ENCODE measurements at places on chromosomes 4 and X. TPM values are rescaled to one million over a fixed set of nuclear protein-coding genes. Genes with fewer than 3 reads are reported as not detected.

The GPC3 gene
- 0.11 TPM for total RNA-seq

The NEXMIF gene
- total RNA-seq = not detected

The SLC16A2 gene
- 26.4 TPM for total RNA-seq

The GLOD5 gene
- not detected for total RNA-seq

The ASB12 gene
- not detected for total RNA-seq

The GAGE12G gene
- total RNA-seq = not detected

The MED28 gene
- total RNA-seq = 23.8 TPM

The SNX25 gene
- 10.5 TPM for total RNA-seq

The CT47B1 gene
- total RNA-seq = not detected

The IL2RG gene
- 0.11 TPM for total RNA-seq

- no peak for DNase-seq
These were observed 30.6 kb upstream of the BMP3 start for GRCh38 chr4:80999943-81000342.

GRCh38 chr4:147078362-147078761 is 132.7 kb upstream of the TTC29 start:
- no peak for DNase-seq

- no peak for DNase-seq
These were observed 32.6 kb upstream of the FAM241A start for GRCh38 chr4:112112590-112113170.

- peak; percentile 11 for DNase-seq
These were observed 390.1 kb downstream of the ADAM29 start for GRCh38 chr4:175308236-175308635.

DNA sequence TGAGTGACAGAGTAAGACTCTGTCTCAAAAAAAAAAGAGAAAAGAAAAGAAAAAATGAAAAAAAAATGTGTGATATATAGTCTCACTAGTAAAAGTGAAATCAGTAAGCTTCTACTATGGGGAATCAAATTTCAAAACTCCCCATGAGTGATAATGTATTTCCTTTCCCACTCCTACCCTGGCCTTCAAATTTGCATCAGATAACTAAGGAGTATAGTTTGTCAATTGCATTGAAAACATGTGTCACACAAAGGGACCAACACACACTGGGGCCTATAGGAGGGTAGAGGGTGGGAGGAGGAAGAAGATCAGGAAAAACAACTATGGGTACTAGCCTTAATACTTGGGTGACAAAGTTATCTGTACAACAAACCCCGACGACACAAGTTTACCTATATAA is 118.4 kb downstream of the TSPAN7 start:
- DNase-seq = no peak

GRCh38 chr4:116018831-116019230 is 905.4 kb upstream of the NDST4 start:
- peak; percentile 39 for DNase-seq

- no peak for DNase-seq
These were observed 168.7 kb downstream of the NR3C2 start for GRCh38 chr4:148273501-148273986.

- peak; percentile 77 for DNase-seq
These were observed 67.3 kb downstream of the AFAP1 start for GRCh38 chr4:7872264-7872771.

GRCh38 chr4:185541251-185541727 is 6.0 kb upstream of the PDLIM3 start:
- DNase-seq = no peak

- peak; percentile 23 for DNase-seq
These were observed 731 bp downstream of the BRWD3 start for GRCh38 chrX:80808881-80809411.

GRCh38 chrX:72021975-72022374 is 109.7 kb downstream of the RTL5 start:
- no peak for DNase-seq

DNA sequence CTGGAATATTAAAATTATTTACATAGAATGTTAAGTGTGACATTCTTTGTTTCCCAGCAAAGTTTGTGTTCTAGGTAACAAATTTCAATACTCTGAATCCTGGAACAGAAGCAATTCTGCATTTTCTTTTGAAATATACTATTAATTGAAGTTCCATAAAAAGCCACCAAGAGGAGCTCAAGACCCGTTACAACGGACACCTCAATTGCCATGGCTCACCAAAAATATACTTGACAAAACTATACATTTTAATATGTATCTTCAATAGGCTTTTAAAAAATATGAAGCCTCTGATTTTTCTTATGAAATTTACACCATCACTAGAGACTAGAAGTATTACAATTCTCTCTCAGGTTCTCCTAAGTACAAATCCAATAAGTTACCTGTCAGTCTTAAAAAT is 111.4 kb downstream of the NYX start:
- no peak for DNase-seq

GRCh38 chr4:152264106-152264505 is 271.8 kb downstream of the FBXW7 start:
- DNase-seq = no peak

- DNase-seq = no peak
These were observed 38.2 kb upstream of the ADAM29 start for GRCh38 chr4:174880001-174880400.

- DNase-seq = no peak
These were observed 30.9 kb downstream of the REELD1 start for GRCh38 chr4:146245246-146245645.

DNA sequence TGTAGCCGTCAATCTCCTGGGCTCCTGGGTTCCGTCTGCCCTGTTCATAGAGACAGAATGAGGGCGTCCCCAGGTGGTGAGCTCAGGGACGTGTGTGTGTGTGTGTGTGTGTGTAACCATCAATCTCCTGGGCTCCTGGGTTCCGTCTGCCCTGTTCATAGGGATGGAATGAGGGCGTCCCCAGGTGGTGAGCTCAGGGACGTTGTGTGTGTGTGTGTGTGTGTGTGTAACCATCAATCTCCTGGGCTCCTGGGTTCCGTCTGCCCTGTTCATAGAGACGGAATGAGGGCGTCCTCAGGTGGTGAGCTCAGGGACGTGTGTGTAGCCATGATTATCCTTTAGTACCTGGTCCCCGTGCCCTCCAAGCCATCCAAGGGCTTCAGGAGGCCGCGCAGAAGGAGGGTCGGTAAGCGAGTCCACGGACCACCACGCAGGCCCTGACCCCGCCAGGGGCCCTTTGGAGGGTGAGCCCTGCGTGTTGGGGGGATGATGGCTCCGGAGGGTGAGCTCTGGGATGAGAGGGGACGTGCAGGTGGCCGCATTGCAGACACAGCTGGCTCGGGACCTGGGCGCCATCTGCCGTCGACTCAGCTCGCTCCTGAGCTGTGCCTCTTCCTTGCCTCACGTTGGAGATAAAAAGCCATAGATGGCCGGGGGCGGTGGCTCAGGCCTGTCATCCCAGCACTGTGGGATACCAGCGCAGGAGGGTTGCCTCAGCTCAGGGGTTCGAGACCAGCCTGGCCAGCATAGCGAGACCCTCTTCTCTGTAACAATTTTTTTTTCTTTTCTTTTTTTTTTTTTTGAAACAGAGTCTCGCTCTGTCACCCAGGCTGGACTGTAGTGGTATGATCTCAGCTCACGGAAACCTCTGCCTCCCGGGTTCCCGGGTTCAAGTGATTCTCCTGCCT is 5.4 kb upstream of the GTPBP6 start:
- DNase-seq = peak; percentile 95

GRCh38 chrX:32185160-32185559 is 1026.2 kb downstream of the DMD start:
- DNase-seq = no peak

- DNase-seq = peak; percentile 7
These were observed 42.8 kb downstream of the PDE5A start for GRCh38 chr4:119585771-119586170.

DNA sequence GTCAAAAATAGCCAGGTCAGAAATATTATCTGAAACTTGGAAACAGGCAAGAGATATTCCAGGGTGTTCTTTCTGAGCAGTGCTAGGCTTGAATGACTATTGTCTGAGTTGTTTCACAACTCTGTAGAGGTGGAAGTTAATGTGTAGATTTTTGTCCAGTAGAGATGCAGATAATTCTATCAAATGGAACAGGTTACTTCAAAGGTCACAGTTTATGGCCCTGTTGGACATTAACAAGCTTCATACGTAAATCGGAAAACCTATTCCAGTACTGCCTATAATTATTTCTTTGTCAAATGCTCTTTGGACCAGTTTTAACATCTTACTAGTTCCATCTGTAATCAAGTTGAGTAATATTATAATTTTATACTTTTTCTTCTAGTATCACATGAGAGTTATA is 1639.4 kb upstream of the TENM3 start:
- no peak for DNase-seq

DNA sequence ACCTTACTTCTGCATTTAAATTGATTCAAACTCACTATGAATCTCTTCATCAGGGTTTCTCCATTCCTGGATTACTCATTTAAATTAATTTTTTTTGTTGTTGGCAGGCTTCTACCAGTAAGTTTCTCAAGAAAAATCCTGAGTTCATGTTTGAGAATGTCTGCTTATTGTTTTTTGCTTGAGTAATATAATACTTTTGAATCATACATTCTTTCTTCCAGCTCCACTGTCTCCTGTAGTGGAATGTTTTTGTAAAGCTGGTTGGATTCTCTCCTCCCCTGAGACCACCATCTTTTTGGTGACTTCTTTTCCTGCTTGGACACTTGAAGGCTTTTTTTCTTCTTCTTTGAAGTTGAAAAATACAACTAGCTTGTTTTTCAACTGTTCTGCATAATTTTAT is 4.3 kb upstream of the MID1IP1 start:
- DNase-seq = peak; percentile 41

DNA sequence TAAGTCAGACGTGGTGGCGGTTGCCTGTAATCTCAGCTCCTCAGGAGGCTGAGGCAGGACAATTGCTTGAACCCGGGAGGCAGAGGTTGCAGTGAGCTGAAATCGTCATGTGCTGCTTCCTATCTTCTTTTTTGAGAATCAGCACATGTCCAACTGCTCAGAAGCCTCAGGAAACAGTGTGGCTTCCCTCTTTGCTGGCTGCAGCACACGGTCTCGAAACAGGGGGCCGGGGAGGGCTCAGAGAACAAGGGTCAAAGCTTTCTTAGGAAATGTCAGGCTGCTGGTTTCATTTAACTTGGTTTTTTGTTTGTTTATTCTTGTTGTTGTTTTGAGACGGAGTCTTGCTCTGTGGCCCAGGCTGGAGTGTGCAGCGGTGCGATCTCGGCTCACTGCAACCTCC is 31.3 kb downstream of the CRLF2 start:
- no peak for DNase-seq

GRCh38 chr4:12926189-12927066 is 557.7 kb downstream of the RAB28 start:
- no peak for DNase-seq

- peak; percentile 93 for DNase-seq
These were observed 31.4 kb upstream of the SLC25A31 start for GRCh38 chr4:127698789-127699200.

- DNase-seq = no peak
These were observed 209.9 kb upstream of the HCCS start for GRCh38 chrX:10901290-10901633.

GRCh38 chrX:48779399-48779798 is 7.0 kb upstream of the GATA1 start:
- no peak for DNase-seq

Measured in foreskin keratinocyte (primary cell).